Pons (tissue), 1 donor: ENCODE measurements at places on chromosomes 12 and 14.
A peak's percentile ranks its signal among the peaks of the same experiment; 100 is the strongest.

DNA sequence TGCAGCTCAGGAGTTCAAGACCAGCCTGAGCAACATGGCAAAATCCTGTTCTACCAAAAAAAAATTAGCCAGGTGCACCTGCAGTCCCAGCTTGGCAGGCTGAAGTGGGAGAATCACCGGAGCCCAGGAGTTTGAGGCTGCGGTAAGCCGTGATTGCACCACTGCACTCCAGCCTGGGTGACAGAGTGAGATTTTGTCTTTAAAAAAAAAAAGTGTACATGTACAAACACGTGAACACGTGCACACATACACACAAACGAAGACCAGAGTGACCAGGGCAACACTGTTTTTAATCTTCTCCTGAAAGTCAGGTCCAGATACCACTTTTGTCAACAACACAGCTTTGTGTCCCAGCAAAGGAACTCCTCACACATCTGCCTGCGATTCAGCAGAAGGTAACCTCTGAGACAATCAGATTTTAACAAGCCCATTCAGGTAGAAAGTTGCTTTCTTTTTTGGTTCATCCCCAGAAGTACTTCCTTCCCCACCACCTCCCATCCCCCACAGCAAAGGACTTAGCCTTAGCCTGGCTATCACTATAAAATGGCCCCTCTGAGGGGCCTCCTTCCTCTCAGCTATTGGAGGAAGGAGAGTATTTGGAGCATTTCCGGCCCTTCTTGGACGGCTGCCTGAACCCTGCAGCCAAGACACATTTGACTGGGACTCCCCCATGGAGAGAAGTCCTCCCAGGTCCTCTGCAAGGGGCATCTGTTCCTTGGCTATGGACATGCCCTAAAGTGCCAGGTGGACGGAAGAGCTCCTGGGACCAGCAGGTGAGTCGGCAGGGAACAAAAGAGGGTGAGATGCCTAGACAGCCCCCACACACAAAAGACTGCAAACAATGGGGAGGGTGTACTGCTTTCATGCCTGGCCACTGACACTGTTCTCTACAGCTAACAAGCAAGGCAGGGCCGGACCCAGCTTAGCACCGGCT, 9.8 kb downstream of the CTDSP2 start:
- peak; percentile 82 for DNase-seq

- no peak for DNase-seq
Measured at GRCh38 chr14:99231850-99232713, 39.9 kb downstream of the BCL11B start.

GRCh38 chr12:117076410-117077372, 22.5 kb downstream of the TESC start:
- no peak for DNase-seq

DNA sequence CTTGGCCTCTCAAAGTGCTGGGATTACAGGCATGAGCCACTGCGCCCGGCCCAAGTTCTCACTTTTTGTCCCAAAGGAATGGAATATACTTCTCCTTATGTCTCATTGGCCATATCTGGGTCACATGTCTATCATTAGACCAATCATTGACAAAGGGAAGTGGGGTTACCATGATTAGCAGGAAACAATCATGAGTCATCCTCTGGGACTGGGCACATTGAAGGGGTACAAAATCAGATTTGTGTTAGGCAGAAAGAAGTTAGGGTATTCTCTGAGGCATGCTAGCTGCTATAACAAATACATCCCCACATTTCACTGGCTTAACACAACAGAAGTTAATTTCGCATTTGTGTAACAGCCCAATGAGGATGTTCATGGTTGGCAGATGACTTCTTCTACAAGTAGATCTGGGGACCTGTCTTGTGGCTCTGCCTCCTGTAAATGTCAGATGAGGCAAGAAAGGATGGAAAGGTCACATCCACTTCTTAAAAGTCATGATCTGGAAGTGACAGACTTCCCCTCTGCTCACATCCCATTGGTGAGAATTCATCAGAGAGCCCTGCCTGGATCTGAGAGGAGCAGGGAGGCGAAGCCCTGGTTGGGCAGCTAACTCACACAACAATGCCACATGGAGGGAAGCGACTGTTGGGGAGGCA, 3.1 kb downstream of the CCDC63 start:
- DNase-seq, result no peak

- DNase-seq, result no peak
Measured at GRCh38 chr14:106872611-106873446, 1346.4 kb downstream of the TMEM121 start.

DNA sequence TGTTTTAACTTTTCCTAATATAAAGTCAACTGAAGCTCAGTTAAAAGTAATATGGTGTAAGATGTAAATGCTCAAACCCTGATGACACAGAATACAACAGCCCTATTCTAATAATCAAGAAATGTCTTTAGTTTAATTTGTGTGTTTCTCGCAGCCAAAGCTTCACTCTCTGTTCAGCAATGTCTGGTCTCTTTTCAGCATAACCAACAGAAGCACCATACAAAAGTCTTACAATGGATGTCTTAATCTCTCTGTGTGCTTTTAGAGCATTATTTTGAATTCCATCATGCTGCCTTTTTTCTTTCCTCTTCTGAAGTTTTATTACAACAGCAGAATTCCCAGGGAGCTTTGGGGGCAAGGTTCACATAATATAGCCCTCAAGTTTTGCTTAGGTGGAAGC, 210.2 kb upstream of the NPAS3 start:
- peak; percentile 82 for DNase-seq

- no peak for DNase-seq
Measured at GRCh38 chr12:52772188-52772587, 5.0 kb downstream of the KRT76 start.

DNA sequence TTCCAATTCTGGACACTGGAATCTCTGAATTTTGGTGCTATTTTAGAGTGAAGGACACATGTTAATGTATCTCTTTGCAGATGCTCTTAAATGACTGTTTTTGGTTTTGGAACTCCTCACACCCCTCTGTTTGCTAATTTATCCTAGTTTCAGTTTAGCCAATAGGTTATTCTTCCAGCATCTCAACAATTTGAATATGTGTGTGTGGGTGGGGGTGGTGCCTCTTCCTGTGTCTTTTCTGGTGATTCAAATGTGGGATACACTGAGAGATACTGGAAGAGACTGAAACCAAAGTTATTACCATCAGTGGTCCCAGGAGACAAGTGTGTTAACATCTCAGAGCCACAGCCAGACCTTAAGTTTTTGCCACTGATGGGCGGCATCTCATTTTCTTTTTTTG, 1317.4 kb upstream of the TMEM132C start:
- DNase-seq, result no peak

- no peak for DNase-seq
Measured at GRCh38 chr12:21676776-21677175, 19.1 kb upstream of the LDHB start.

DNA sequence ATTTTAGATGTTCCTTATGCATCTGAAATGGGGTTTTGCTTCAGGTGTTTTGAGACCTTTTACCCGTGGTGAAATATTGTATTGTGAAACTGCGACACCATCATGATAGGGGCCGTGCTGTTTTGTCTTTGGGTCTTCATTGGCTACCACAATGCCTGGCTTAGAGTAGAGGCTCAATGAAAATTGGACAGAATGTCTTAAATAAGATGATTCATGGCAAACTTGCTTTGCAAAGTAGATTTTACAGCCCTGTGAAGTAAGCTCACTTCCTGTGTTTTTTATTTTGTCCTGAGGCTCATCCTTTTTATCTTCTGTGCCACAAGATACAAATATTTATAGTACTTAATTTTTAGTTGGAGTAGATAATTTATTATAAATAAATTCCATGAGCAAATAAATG, 111.3 kb upstream of the FRMD6 start:
- no peak for DNase-seq

GRCh38 chr12:108778053-108778452, 46.7 kb upstream of the CORO1C start:
- DNase-seq, result no peak

DNA sequence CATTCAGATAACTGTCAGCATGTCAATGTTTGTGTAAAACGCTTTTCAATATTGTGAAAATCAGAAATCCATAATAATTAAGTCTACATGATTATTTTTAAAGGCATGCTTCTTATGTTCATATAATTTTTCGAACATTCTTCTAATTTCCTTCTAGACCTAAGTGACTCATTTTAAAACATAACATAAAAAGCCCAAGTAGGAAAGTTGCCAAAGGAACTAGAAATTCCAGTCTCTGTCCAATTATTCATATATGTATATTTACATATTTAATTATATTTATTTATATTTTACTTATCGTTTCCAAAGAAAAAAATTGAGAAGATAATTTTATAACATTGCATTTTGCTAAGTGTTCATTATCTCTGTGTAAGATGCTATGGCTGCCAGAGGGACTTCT, 110.4 kb downstream of the TMTC1 start:
- DNase-seq, result no peak

- DNase-seq, result peak; percentile 88
Measured at GRCh38 chr14:59254146-59254910, 65.9 kb downstream of the DAAM1 start.

- DNase-seq, result no peak
Measured at GRCh38 chr14:106024983-106025604, 498.7 kb downstream of the TMEM121 start.

GRCh38 chr12:132133952-132134652, 10.0 kb downstream of the DDX51 start:
- no peak for DNase-seq

- DNase-seq, result peak; percentile 16
Measured at GRCh38 chr12:18998343-18999261, 130.9 kb upstream of the PLEKHA5 start.

GRCh38 chr12:123973552-123974341, 732 bp downstream of the ZNF664 start:
- peak; percentile 28 for DNase-seq

DNA sequence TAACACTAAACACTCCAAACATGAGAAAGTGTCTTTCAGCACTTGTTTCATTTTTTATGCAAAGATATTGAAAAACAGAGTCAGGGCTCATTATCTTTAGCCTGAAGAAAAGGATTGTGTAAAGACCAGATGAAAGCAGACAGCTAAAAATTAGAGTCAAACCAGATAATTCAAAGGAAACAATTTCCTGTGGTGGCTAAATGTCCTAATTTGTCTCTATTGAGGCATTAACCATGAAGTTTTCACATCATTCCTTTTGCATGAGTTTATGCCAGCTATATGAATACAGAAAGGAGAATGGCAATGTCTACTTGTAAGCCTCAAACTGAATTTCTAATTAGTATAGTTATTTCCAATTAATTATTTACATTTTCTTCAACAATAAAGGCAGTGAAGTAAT, 338.5 kb downstream of the FSCB start:
- DNase-seq, result no peak

- no peak for DNase-seq
Measured at GRCh38 chr14:99062772-99063418, 209.1 kb downstream of the BCL11B start.

DNA sequence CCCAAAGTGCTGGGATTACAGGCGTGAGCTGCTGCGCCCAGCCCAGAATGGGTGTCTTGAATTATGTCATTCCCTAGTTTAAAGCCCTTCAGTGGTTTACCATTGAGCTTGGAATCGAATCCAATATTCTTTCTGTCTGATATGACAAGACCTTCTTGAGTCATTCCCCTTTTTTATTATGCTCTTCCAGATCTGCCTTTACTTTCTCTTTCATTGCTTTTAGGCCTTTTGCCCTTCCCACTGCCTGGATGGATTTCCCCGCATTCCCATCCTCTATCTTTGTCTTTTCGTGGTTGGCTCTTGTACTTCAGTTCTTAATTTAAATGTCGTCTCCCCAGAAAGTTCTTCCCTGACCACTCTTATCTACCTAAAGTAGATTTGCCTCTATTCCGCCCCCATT, 1.6 kb downstream of the TRAFD1 start:
- no peak for DNase-seq

DNA sequence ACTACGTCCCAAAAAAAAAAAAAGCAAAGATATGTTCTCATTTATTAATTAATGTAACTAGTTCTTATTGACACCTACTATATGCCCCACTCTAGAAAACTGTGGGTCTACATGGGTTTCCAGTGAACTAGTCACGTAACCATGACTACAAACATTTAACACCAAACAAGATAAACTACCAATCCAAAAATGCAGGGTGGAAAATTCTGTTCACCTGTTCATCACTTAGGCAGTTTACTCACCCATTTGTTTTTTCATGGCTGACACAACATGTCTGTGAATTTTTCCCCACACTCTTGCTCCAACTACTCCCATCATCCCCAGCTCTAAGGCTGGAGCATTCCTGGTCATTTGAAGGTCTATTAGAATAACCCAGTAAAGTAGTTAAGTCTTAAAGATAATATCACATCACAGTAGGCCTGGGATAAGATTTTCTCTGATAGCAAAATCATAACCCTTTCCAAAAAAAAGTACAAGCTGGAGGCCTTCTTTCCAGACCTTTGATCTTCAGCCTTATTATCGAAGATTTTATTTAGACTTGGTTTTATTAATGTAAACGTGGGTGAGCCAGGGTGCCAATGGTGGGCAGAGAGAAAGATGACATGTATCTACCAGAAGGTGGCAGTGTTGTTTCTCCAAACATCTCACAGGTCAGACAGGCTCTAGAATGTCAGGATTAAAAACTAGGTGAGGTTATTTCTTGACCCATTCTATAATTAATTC, 61.6 kb upstream of the DAAM1 start:
- DNase-seq, result peak; percentile 78

GRCh38 chr14:103528146-103528586, 830 bp upstream of the TRMT61A start:
- DNase-seq, result no peak

GRCh38 chr12:41606468-41607445, 418.6 kb downstream of the PDZRN4 start:
- DNase-seq, result no peak

DNA sequence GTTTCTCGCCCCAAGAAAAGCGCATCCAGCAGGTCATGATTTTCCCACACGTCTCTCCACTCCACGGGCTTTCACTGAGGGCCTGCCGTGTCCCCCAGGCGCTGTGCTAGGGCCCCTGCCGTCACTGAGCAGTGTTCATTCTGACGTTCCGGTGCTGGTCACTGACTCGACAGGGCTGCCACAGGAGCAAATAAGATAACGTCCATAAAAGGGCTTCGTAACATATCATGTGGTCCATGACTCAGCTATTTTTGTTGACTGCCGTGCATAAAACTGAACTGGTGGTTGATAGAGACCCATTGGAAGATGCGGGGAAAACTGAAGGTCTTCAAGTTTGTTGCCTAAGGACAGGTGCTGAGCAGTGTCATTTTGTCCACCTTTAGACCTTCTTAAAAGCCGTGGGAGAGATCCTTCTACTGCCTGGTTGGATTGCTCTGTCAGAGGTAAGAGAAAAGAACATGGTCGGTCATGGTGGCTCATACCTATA, 46.3 kb downstream of the ADGRD1 start:
- DNase-seq, result no peak

DNA sequence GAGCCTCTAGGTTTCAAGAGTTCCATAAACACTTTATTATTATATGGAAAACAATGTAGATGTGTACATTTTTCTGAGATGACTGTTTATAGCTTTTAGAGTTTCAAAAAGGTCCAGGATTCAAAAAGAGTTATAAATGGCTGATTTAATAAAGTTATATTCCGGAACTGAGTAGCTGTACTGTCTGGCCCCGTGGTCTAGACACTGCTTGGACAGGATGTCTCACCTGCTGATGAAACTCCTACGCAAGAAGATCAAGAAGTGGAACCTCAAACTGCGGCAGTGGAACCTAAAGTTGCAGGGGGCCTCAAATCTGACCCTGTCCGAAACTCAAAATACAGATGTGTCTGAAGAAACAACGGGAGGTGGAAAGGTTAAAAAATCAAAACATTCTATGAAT, 69.7 kb downstream of the DCAF5 start:
- DNase-seq, result no peak
